ENCODE measurements at places on chromosomes 2 and 18.

GRCh38 chr2:149808556-149808955, 221.0 kb upstream of the MMADHC start:
- DNase-seq = no peak

DNA sequence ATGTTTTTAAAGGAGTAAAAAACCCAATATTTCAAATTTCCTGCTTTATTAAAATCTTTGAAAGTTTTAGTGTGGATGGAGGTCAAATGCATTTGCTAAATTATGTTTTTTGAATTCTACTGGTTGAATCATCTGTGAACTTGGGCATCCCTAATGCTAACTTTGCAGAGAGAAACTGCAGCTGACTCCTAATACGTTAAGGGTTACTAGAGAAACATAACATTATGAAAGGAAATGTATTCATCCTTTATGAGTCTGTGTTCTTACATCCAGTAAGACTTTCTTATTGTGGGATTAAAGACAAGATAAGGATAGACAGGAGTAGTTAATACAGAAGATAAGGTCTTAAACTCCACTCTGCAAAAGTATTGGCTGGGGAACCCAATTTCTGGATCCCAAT, 140.6 kb downstream of the FAM124B start:
- no peak for DNase-seq

DNA sequence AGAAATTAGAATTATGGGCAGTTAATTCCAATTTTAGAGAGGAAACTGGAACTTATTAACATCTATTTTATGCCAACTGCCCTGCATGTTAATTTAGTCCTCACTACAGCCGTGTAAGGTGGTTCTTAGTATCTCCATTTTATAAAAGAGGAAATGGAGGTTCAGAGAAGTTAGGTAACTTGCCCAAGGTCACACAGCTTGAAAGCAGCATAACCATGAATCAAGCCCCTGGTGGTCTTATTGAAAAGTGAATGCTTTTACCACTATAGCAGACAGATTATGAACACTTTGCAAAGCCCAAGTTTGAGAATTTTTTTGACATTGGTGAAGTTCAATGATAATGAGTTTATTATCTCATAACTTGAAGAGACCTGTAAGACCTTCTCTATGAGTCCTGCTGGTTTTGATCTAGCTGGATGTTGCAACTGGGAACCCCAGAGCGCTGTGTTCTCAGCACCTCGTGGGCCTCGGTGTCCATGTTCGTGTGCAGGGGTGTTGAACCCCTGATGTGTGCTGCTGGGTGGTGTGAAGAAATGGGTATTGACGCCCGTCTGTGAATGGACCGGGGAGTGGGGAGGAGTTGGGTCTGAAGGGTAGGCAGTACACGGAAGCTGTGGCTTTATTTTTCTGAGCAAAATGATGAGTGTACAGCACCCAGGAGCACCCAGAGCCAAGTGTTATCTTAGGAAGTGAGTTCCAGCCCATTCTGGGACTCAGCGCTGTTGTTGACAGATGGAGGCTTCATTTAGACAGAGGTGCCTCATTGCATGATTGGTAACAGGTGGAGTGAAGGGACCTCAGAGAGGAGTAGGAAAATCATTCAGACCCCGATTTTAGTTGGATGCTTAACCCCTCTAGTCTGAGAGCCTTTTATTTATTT, 9.7 kb downstream of the GREB1 start:
- peak; percentile 15 for DNase-seq

DNA sequence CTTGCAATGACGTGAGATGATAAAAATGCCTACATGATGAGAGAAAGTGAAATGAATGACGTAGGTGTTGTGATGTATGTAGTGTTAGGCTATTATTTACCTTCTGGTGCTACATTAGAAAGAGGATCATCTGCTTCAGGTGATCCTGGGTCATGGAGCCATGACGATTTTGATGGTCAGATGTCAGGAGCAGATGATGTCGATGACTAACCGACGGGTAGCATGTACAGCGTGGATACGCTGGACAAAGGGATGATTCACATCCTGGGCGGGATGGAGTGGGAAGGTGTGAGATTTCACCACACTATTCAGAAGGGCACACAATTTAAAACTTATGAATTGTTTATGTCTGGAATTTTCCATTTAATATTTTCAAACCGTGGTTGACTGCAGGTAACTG, 43.5 kb upstream of the ACVR1C start:
- DNase-seq = no peak

GRCh38 chr2:134669731-134670669, 48.8 kb downstream of the TMEM163 start:
- no peak for DNase-seq

DNA sequence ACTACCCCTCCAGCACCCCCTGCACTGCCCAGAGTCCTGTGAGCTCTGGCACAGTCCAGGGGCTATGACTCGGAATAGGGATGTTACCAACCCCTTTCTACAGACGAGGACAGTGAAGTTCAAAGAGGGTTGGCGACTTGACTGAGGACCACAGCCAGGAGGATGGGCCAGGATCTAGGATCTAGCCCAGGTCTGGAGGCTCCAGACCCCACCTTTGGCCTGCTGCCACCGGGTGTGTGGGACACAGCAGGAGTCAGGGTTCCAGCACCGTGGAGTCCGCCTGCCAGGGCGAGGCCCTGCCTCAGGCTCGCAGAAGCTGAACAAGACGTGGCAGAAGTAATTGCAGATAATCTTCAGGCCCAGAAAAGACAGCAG, 37.9 kb upstream of the GPC1 start:
- no peak for DNase-seq
